ENCODE measurements at places on chromosomes 2 and 18.

DNA sequence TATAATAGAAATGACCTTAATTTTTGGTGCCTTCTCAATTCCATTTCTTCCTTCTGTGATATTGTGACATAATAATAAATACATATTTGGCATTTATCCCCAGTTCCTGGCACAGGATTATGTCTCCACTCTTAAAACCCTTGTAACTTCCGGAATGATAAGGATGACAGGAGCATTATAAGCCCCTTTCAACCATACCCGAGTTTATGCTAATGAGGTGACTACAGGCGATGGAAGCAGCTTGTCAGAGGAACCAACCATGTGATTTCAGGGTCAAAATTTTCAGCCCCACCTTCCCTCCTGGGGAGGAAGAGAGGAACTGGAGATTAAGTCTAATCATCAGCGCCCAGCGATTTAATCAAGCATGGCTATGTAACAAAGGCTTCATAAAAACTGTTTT, 528.5 kb upstream of the CRIM1 start:
- DNase-seq: no peak

GRCh38 chr2:53568469-53568868, 199.1 kb upstream of the CHAC2 start:
- DNase-seq: no peak

GRCh38 chr2:125564471-125564870, 1091.5 kb upstream of the GYPC start:
- no peak for DNase-seq

DNA sequence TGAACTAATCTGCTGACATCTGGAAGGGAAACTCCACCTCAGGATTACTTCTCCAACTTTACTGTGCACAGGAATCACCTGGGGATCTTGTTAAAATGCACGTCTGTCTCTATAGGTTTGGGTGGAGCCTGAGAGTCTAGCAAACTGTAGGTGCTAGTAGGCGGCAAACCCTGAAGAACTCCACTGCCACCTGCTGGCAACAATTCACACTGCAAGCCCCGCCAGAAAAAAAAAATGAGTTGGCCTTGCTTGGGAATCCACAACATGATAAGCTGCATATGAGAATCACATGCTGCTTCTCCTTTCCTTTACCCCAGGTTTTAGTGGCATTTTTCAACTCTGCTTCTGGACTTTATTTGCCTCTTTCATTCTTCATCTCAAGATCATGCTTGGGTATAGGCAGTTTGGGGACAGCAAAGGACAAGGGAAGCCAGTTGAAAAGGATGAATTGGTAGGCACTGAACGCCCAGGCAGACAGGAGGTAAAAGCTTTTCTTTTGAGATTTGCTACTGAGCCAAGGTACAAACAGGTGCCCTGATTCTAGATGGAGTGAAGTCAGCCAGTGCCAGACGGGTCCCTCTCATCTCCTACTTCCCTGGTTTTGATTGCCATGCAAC, 88.8 kb downstream of the VIT start:
- peak; percentile 62 for DNase-seq

DNA sequence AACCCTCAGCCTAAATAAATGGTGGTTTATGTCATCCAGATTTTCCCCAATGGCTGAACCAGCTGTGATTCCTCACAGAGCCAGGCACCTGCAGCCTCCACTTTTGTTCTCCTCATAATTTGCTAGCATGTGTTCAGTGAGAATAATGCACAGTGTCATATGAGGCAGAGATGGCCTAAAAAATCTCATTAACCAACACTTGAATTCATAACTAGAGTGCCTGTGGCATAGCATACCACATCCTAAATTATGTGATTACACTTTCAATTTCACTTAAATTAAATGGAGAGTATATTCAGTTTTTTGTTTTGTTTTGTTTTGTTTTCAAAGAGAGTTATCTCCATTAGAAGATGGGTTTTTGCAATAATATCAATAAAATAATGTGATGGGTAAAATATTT, 488.0 kb downstream of the CBLN2 start:
- no peak for DNase-seq

DNA sequence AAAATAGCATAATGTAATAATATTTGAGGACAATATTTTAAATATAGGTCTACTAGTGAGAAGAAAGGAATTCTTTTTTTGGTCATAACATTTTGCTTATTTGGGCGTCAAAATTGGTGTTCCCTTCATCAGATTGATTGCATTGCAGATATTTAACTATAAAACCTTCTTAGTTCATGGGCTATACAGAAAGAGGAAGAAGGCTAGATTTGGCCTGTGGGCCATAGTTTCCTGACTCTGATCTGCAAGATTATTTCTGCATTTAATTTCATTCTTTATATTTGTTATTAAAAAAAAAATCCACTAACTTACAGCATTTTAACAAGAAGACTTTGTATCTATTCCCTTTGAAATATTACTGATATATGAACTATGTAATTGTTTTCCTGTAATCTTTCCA, 31.9 kb downstream of the PIKFYVE start:
- DNase-seq: no peak

DNA sequence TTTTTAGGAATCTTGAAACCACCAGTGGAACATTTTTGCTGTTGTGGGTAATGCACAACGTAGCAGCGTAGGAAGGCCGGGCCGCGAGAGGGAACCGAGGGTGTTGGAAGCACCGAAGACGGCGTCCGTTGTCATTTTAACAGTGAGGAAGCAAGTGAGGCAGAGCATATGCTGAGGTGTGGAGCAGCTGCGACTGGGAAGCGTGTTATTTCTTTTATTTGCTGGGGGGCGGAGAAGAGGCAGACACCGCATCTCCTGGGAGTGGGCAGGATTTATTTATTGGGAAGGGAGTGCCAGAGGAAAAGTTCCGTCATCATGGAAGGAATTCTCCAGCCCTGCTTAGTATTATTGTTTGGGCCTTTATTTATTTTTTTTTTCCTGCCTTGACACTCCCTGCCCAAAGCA, 232.8 kb downstream of the KLHL29 start:
- DNase-seq: no peak

DNA sequence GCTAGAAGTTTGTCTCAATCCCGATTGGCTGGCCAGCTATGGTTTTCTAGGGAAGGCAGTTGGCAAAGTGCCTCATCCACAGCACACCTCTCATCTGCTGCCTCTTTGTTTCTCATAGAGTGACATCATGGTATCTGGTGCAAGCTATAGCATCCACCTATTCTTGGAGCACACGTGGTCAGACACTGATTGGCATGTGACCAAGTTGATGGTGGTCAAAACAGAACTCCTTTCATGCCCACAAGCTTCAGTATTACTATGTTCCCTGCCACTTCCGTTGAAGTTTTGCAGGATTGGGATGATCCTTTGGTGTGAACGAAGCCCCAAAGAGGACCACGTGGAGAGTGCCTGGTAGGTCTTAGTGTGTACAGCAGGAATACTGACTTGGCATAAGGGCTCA, 28.8 kb downstream of the TTC32 start:
- DNase-seq: no peak

- DNase-seq: no peak
These were observed 205.8 kb downstream of the ZNF385B start for GRCh38 chr2:179655627-179656026.

DNA sequence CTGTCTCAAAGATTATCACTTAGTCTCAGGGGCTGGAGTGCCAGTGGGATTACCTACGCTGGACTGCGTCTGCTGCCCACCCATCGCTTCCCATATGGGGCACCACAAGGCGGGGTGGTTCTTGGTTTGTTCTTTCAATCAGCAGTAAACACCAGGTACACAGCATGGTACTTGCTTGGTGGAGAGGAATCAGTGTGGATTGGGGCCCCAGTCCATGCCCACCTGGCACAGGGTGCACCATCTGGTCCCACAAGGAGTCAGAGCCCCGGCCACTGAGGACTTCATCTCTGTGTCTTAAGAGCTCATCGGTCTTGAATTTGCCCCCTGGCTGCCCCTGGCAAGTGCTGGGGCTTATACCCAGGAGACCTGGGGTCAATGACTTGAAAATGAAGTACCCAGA, 96.2 kb downstream of the GLI2 start:
- no peak for DNase-seq

GRCh38 chr2:147660680-147661079, 184.1 kb upstream of the ACVR2A start:
- no peak for DNase-seq

- no peak for DNase-seq
These were observed 7.4 kb downstream of the CYRIA start for GRCh38 chr2:16658076-16658739.
